Femur (tissue), 1 donor: ENCODE measurements at places on chromosomes 4 and X.

- DNase-seq = no peak
Observed at GRCh38 chr4:79893456-79893855, 179.6 kb downstream of the ANTXR2 start.

GRCh38 chr4:87078987-87079486, 141.4 kb downstream of the KLHL8 start:
- no peak for DNase-seq

- DNase-seq = no peak
Observed at GRCh38 chr4:128068918-128069317, 7.8 kb downstream of the LARP1B start.

GRCh38 chrX:138058931-138059330, 493.0 kb downstream of the ZIC3 start:
- DNase-seq = no peak

- no peak for DNase-seq
Observed at GRCh38 chr4:94240384-94240783, 32.7 kb downstream of the SMARCAD1 start.

GRCh38 chrX:989959-990510, 222.4 kb downstream of the CRLF2 start:
- DNase-seq = peak; percentile 95

DNA sequence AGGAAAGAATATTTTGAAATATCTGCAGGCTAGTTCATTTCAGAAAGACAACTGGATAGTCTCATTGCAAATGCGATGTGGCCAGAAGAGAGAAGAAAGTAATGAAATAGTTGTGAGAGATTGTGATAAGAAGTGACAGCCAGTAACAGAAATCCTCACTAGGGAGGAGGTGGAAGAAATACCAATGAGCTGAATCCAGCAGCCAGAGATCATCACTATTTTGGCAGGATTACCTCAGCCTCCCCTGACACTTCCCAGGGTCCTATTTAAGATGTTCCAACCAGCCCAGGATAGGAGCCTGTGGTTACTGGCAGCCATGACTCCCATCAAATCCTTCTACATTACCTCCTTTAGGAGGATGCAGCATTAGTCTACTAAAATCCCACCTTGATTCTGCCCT, 76.7 kb upstream of the ARHGAP24 start:
- peak; percentile 38 for DNase-seq

DNA sequence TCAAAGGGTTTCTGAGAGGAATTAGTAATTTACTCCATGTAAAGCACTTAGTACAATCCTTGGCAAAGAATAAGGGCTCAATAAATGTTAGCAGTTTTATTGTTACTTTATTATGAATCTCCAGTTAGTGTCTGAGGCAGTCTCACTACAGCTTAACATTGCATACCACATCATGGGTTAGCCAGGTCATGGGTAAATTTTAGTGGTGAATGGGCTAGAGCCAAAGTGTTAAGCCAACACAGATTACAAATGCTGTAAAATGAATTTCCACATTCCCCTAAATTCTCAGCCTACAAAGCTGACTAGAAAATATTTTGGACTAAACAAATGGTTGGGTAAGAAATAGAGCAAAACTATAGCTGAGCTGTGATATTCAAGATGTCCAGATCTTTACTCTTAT, 72.4 kb downstream of the NRK start:
- DNase-seq = no peak

- DNase-seq = no peak
Observed at GRCh38 chr4:141614878-141615586, 21.4 kb upstream of the IL15 start.

GRCh38 chr4:85408301-85408700, 66.6 kb upstream of the ARHGAP24 start:
- peak; percentile 32 for DNase-seq

DNA sequence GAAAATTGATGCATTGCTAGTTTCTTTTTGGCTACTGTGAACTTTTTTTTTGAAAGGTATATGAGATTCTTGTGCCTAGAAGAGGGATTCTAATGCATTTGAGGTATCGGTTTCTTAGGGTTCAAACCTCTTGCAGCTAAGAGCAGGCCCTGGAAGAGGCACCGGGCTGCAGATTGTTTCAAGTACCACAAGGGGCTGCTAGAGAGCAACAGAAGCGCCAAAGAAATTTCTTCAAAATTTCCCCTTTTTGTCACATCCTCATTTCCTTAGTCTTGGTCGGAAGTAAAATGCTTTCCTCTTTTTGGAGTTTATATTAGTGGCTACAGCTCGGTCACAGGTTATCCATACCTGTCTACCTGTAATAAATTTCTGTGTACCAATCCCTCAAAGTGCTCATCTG, 89.8 kb downstream of the PDGFRA start:
- DNase-seq = no peak

DNA sequence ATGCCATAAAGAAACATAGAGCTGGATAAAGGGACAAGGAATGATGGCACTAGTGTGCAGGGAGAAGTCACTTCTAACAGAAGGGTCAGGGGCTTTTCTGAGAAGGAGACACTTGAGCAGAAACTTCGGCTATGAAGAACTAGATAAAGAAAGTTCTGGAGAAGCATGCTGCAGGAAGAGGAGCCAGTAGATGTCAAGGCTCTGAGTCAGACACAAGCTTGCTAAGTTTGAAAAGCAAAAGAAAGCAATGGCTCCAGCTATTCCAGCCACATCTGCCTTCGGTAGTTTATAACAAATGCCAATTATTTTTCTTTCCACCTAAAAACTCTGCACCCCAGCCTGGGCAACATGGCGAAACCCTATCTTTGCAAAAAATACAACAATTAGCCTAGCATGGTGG, 7.5 kb downstream of the NUDT6 start:
- DNase-seq = no peak
